Mammary epithelial cell (primary cell): ENCODE measurements at places on chromosomes 5 and 9.

GRCh38 chr9:34382054-34382453 lies 5.4 kb upstream of the MYORG start:
- no peak for DNase-seq

GRCh38 chr5:68231414-68232076 lies 16.0 kb downstream of the PIK3R1 start:
- no peak for DNase-seq

GRCh38 chr5:179439181-179439985 lies 94.1 kb upstream of the ADAMTS2 start:
- DNase-seq = no peak

DNA sequence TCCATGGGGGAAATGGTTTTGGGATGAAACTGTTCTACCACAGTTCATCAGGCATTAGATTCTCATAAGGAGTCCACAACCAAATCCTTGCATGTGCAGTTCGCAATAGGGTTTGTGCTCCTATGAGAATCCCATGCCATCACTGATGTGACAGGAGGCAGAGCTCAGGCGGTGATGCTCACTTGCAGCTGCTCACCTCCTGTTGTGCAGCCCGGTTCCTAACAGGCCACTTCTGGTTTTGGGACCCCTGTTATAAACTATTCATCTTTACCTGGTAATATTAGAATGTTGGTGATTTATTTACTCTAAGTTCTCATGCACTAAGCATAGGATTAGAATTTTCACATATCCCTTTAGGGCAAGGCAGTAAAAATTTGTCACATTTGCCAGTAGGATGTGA lies 122.3 kb downstream of the CDC42SE2 start:
- no peak for DNase-seq

DNA sequence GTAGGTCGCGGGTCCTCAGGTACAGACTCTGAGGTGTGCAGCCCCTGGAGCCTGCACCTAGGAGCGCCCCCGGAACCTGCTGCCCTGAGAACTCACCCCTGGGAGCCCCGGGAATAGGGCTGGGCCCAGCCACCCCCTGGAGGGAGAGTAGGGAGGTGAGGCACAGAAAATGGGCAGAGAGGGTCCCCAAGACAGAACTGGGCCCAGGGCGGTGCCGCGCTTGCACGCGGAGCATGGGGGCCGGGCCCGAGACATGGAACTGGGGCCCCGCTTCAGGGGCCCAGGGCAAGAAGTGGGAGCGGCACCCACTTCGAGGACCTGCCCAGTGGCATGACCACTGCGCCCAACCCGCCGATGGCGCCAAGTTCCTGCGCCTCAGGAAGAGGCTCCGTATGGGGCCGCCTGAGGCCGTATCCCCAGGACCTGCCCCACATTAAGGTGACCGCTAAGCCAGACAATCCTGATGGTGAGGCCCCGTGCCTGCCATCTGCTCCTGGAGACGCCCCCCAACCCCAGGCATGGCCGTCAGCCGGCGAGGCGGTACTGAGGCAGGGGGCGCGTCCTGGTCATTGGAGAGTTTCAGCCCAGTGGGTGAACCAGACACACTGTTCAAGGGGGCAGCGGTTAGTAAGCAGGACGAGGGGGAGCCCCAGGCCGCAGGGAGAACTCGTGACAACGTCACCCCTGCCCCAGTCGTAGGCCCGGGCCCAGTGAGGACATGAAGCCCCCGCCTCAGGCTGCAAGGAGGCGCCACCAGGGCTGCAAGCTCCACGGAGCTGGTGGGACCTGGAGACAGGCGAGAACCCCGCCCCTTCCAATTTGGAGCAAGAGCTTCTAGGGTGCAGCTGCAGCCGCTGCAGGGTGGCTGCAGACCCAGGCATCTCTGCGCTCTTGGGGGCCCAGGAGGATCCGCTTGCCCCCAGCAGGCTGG lies 89.5 kb upstream of the PUM3 start:
- DNase-seq = no peak

DNA sequence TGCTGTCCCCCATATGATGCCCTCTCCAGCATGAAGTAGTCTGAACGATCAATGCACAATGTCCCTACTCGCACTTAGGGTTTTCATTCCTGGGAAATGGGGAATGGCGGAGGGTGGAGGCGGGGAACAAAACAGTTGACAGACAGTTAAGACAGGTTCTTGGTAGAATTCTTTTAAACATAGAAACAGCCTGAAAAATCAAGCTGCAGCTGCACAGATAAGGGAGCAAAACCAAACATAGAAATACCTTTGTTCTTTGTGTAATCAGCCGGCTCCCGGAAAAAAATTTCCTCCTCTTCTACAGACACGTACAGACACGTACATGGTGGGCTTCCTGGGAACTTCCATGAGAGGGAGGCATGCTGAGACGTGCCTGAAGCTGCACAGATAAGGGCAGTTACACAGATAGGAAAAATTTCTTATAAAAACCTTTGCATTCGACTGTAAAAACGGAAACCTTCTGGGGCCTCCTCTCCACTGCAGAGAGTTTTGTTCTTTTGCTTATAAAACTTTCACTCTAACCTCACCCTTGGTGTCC lies 662.4 kb upstream of the PTPRD start:
- peak; percentile 3 for DNase-seq

GRCh38 chr5:74275171-74275992 lies 365.1 kb downstream of the ENC1 start:
- DNase-seq = no peak
